Motor neuron (in vitro differentiated cells): ENCODE measurements at places on chromosomes 6 and 20. TPM values are rescaled to one million over a fixed set of nuclear protein-coding genes. Genes with fewer than 3 reads are reported as not detected.

ILRUN gene
- 26.7 and 32.7 TPM in 2 replicates for total RNA-seq

RNF144B gene
- total RNA-seq = 0.10 and 0.14 TPM in 2 replicates

C6orf163 gene
- total RNA-seq = 10.9 and 13.6 TPM in 2 replicates

IL17A gene
- total RNA-seq = not detected in 2 replicates

GSTA3 gene
- not detected in 2 replicates for total RNA-seq

HTR1B gene
- 1.9 and 2.0 TPM in 2 replicates for total RNA-seq

GABBR1 gene
- total RNA-seq = 35.5 and 36.2 TPM in 2 replicates
